ENCODE measurements at places on chromosomes 5 and 9.

- no peak overlapping the region for H3K4me3 ChIP-seq
- no peaks in the 10 kb centered on the region for H3K27me3 ChIP-seq
- no peaks in the 10 kb centered on the region for H3K36me3 ChIP-seq
- no peaks in the 10 kb centered on the region for H3K4me1 ChIP-seq
- no peak for DNase-seq
Observed at GRCh38 chr5:2523180-2523579, 228.3 kb downstream of the IRX2 start.

DNA sequence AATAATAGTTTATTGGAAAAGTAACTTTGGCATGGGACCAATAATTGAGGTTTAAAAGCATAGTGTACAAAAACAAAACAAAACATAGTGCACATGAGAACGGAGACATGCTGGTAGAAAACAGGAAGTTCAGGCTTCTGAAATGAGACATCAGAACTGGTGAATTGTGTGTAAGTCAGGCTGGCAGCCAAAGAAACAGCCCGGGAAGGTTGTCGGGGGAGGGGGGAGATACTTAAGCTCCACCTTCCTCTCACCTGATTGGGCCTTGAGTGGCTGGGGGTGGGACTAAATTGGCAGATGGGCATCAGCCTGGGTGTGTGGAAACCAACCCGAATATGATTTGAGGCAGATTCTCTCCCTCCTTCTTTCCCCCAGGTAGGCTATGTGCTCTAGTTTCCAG, 256.3 kb downstream of the SMARCA2 start:
- H3K4me3 ChIP-seq = no peak overlapping the region
- H3K27ac ChIP-seq = no peak overlapping the region
- H3K4me1 ChIP-seq = peaks cover 5% of the 10 kb centered on the region
- no peak for DNase-seq
- H3K27me3 ChIP-seq = peaks cover 35% of the 10 kb centered on the region

DNA sequence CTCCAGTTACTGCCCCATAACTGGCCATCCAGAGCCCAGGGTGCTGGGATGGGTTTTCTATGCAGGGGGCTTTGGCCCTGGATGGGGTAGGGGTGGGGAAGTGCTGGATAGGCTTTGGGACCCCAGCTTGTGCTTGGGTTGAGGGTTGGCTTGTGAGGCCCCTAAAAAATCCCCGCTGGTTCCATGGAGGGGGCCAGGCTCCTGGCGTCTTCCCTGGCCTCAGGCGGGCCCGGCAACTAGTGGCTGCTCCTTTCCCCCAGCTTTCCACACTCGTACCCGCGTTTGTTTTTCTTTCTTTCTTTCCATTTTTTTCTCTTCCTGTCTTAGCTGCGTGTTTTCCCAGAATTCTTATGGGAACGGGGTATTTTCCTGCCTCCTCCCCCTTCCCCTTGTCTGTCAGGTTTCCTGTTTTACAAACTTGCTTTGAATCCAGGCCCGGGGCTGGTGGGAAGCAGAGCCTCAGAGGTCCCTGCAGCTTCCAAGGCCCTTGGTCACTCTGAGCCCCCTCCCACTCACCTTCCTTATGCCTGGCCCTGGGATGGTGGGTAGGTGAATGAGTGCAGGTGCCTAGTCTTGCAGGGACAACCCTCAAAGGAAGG, 40.2 kb downstream of the RGS3 start:
- H3K4me1 ChIP-seq = peaks cover 13% of the 10 kb centered on the region
- no peak overlapping the region for H3K4me3 ChIP-seq
- peaks cover 2% of the 10 kb centered on the region for H3K36me3 ChIP-seq
- DNase-seq = no peak
- no peak overlapping the region for H3K27ac ChIP-seq
- H3K27me3 ChIP-seq = no peaks in the 10 kb centered on the region

- peaks cover 45% of the 10 kb centered on the region for H3K27me3 ChIP-seq
- no peaks in the 10 kb centered on the region for H3K4me1 ChIP-seq
- H3K36me3 ChIP-seq = no peaks in the 10 kb centered on the region
Observed at GRCh38 chr5:85334-85995, 6.5 kb upstream of the PLEKHG4B start.

DNA sequence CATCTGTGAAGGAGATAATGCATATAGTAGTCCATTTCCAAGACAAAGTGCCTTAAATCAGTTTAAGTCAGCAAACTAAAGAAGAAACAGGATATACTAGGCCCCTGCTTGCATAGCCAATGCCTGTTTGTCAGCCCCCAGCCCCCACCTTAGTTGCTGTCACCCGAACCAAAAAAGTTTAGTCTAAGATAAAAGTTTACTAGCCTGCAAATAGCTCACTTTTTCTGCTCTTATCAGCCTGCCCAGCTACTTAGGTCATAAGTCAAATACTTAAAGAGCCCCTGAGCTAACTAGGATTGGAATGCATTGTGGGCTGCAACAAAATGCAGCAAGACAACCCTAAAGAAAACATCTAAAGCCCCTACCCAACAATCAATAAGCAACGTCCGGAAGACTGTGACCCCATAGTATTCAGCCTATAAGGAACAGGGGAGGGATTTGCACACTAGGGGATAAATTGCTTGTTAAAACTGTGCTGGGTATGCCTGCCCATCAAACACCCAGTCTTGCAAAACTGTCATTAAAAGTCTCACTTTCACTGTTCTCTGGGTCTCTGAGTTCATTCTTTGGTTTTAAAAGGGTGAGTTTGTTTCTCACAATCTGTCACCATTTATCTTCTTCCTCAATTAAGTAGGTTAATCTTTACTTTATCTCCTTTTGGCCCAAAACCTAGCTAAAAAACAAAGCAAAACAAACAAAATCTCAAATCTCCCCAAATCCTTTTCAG, 92.4 kb upstream of the CEP78 start:
- no peaks in the 10 kb centered on the region for H3K27me3 ChIP-seq
- no peak overlapping the region for H3K4me3 ChIP-seq
- H3K36me3 ChIP-seq = peaks cover 2% of the 10 kb centered on the region
- no peak overlapping the region for H3K27ac ChIP-seq
- no peak for DNase-seq

DNA sequence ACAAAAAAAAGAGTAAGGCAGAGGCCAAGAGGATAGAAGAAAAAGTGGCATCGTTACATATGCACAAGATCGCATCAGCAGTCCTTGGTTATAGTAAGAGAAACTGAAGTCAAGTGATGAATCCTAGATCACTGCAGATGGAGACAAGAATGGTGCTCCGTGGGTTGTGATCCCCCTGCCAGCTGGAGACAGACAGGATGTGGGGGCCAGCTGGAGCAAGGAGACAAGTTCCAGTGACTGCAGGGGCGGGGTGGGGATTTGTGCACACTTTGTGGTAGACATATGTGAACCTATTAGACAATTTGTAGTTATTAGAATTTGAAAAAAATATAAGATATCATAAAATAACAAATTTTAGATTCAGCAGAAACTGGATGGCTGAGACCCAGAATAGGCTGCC, 697.9 kb upstream of the ADAMTS16 start:
- H3K36me3 ChIP-seq = no peaks in the 10 kb centered on the region
- no peaks in the 10 kb centered on the region for H3K4me1 ChIP-seq
- H3K27ac ChIP-seq = no peak overlapping the region
- H3K27me3 ChIP-seq = no peaks in the 10 kb centered on the region
- no peak for DNase-seq

DNA sequence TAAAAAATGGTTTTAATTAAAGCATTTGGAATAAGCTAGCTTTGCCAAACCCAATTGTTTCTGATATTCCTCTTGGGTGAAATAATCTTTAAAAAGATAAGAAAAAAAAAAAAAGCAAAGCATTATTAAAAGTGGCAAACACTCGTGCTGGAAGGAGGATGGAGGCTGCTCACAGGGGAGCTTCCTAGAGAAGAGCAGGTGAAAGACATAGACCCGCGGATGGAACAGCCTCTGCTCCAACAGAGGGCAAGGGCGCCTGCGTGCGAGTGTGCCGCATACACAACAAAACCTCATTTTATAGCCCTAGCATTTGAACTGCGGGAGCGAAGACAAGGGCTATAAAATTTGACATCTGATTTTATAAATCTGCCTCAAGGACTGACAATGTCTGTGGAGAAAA, 33.4 kb upstream of the SLC25A51 start:
- no peaks in the 10 kb centered on the region for H3K27me3 ChIP-seq
- no peaks in the 10 kb centered on the region for H3K36me3 ChIP-seq
- H3K4me1 ChIP-seq = peaks cover 4% of the 10 kb centered on the region
- no peak overlapping the region for H3K27ac ChIP-seq
- no peak for DNase-seq
- no peak overlapping the region for H3K4me3 ChIP-seq

DNA sequence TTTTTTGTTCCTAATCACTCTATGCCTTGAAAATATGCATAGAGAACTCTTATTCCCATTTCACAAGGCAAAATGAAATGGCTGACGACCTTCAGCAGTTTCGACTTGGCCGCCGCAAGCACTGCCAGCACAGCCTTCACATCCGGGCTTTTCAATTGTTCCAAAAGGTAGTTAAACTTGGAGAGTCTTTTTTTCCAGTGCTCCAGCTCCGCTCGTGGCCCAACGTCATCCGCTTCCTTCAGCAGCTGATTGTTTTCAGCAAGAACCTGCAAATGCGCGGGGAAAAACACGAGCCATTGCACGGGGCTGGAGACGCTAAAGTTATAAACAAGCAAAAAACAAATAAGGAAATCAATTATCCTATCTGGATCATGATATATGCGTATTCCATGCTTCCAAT, 25.4 kb downstream of the DNAH5 start:
- H3K36me3 ChIP-seq = no peaks in the 10 kb centered on the region
- no peaks in the 10 kb centered on the region for H3K4me1 ChIP-seq
- no peak for DNase-seq
- H3K27ac ChIP-seq = no peak overlapping the region

DNA sequence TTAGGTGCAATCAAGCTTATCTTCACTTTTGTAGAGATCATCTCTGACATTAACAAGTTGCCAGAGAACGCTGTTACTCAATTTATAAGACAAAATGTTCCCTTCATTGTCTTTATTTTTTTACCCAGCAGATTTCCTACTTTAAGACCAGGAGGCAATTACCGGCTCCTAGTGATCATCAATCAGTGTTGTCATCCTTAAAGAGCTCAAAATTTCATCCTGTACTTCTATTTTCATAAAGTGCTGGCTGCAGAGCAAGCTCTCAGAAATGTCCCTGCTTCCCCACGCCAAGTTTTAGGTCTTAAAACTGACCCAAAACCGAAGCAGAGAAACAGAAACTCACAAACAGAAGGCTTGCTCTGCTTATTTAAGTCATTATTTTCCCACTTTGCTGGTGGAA, 82.9 kb downstream of the PJA2 start:
- H3K27me3 ChIP-seq = no peaks in the 10 kb centered on the region
- peaks cover 2% of the 10 kb centered on the region for H3K36me3 ChIP-seq
- no peak for DNase-seq
- no peak overlapping the region for H3K27ac ChIP-seq

- H3K4me3 ChIP-seq = peak overlapping the region; percentile 83
- DNase-seq = no peak
- H3K36me3 ChIP-seq = no peaks in the 10 kb centered on the region
- no peaks in the 10 kb centered on the region for H3K27me3 ChIP-seq
Observed at GRCh38 chr9:127555840-127556820, 55.9 kb upstream of the STXBP1 start.

DNA sequence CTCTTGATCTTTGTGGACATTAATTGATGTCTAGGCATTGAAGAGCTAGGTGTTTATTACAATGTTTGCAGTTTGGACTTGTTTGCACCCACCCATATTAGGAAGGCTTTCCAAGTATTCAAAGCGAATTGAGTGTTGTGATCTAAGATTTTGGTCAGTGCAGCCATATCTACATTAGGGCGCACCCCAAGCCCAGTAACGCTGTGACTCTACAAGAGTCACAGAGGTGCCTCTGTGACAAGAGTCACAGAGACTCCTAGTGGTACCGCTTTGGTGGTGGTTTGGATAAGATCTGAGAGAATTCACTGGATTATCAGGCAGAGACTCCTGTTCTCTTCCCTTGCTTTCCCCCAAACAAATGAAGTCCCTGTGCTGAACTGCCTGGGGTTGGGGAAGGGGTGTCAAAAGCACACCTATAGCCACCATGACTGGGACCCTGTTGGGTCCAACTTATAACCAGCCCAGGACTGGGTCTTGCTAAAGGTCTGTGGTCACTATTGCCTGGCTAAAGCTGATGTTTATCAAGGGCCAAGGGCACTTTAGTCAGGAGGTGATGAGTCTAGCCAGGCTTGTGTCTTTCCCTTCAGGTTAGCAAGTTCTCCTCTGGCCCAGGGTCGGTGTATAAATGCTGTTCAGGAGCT, 114.1 kb upstream of the RIOK2 start:
- no peak overlapping the region for H3K27ac ChIP-seq
- H3K4me3 ChIP-seq = no peak overlapping the region
- H3K27me3 ChIP-seq = no peaks in the 10 kb centered on the region
- no peak for DNase-seq
- H3K36me3 ChIP-seq = no peaks in the 10 kb centered on the region
- no peaks in the 10 kb centered on the region for H3K4me1 ChIP-seq

- no peak overlapping the region for H3K4me3 ChIP-seq
- DNase-seq = no peak
- no peaks in the 10 kb centered on the region for H3K27me3 ChIP-seq
- H3K27ac ChIP-seq = peak overlapping the region; percentile 89
Observed at GRCh38 chr5:14741801-14742440, 77.4 kb downstream of the OTULIN start.

DNA sequence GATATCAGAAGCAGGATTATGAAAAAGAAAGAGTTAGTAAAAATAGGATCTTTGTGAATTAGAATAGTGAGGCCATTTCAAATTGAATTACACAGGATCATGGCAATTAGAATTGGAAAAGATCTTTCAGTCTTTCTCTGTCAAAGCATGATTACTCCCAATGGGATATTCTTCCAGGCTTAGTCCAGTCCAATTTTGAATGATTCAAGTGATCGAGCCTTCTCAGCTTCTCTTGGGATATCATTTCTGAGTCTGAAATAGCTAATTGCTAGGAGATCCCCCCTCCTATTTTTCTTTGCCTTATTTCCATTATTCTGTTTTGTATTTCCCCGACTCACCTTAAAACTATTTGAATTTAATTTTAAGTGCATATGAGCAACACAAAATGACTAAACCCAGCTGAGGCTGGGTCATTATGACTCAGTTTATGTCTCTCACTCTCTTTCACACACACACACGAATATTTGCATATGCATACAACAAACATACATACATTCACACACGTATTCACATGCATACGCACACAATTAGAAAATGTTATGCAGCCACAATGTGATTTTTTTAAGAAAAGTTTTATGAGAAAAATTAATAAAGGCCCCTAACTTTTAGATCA, 34.8 kb upstream of the EFNA5 start:
- no peaks in the 10 kb centered on the region for H3K4me1 ChIP-seq
- DNase-seq = no peak
- H3K27ac ChIP-seq = no peak overlapping the region
- peaks cover 24% of the 10 kb centered on the region for H3K27me3 ChIP-seq

- H3K27ac ChIP-seq = peak overlapping the region; percentile 61
- peak overlapping the region; percentile 22 for H3K4me3 ChIP-seq
- peaks cover 85% of the 10 kb centered on the region for H3K27me3 ChIP-seq
- H3K36me3 ChIP-seq = peaks cover 3% of the 10 kb centered on the region
Observed at GRCh38 chr5:77640589-77641396, 2.3 kb upstream of the OTP start.

Measured in T-helper 17 cell (primary cell).